ENCODE measurements at places on chromosomes 12 and 14.

DNA sequence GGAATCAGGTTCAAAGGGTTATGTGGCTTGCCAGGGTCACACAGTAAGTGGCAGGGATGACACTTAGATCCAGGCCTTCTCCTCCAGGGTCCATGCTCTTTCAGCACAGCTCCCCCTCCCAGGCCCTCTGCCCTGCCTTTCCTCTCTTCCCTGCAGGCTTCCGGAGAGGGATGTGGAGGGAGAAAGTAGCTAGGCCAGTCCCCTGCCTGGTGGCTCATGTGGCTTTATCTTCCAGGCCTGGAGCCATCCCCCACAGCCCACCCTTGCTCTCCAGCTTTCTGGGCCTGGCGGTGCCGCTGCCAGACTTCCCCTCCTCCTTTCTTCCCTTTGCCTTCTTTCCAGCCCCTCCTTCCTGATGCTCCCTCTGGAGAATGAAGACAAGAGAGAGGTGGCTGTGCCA, 1.7 kb downstream of the PSMB11 start:
- DNase-seq = no peak

DNA sequence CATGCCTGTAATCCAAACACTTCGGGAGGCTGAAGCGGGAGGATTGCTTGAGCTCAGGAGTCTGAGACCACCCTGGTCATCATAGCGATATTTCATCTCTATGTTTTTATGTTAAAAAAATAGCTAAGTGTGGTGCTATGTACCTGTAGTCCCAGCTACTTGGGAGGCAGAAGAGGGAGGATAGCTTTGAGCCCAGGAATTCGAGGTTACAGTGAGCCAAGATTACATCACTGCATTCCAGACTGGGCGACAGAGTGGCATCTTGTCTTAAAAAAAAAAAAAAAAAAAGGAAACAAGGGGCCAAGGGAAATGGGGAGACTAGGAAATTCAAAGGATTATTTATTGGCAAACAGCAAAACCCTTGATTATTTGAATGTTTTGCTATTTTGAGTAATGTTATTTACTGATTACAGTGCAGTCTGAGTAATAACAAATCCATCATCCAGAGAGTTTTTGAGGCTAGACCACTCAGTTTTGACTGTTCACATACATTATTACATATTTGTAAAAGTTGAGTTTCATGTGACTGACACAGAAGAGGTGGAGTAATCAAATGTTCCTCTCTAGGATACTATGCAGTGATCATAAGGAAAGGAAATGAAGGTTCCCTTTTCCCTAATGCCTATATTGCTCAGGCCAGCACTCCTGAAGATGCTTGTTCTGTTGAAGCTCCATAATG, 40.8 kb downstream of the PRKCH start:
- DNase-seq = no peak

DNA sequence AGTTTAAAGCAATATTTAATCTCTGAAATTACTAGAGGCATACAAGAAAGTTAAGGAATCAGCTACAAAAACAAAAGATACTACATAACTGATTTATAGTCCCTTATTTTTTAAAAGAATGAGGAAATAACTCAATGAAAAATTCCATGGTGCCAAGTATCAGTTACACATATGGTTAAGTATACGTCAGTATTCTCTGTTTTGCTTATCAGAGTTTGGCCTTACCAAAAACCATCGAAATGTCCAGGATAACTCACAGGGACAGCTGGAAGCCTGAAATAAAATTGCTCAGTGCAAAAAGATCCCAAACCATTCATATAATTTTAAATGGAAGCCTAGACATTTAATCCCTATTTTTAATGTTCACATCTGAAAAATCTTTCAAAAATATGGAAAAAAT, 3.6 kb downstream of the CFL2 start:
- no peak for DNase-seq

DNA sequence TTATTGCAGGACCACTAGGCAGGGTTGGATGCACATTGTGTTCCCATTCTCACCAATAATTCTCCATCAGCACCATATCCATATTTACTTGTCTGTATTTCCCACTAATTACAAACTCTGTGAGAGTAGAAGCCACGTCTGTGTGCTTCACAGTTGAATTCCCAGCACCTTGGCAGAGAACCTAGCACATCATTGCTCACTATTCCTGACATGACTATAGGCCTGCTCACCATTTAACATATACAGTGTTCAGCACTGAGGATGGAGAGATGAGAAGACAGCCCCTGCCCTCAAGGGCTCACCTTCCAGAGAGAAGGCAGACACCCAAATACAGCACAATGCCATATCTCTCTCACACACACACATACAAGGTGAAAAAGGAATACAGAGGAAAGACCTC, 5.0 kb downstream of the DAD1 start:
- DNase-seq = no peak

DNA sequence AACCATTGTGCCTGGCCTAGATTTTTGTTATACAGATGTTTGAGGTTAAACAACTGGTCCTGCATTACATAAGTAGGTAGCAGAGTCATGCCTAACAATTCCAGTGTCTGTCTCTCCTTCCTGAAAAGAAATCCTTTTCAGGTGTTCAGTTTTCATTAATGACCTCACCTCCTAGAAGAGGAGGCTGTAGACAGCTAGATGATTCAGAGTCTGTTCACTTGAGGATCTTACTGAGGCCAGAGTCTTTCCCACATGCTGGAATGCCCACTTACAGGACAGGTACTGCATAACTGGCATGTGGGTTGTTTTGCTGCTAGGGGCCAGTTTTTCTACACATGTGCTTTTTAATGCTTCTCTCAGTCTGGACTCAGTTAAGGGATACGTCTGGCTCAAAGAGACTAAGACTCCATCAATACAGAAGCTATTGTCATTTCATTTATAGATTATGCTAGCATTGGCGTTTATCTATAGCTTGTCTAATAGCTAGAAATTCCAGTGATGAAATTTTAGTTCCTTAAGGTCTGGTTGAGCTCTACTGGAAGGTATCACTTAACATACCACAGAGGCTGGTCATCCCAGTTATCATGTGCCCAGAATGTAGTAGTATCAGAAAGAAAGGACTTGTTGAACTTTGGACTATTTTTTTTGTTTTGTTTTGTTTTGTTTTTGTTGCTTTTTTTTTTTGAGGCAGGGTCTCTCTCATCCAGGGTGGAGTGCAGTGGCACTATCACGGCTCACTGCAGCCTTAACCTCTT, 206.4 kb downstream of the ERC1 start:
- no peak for DNase-seq

DNA sequence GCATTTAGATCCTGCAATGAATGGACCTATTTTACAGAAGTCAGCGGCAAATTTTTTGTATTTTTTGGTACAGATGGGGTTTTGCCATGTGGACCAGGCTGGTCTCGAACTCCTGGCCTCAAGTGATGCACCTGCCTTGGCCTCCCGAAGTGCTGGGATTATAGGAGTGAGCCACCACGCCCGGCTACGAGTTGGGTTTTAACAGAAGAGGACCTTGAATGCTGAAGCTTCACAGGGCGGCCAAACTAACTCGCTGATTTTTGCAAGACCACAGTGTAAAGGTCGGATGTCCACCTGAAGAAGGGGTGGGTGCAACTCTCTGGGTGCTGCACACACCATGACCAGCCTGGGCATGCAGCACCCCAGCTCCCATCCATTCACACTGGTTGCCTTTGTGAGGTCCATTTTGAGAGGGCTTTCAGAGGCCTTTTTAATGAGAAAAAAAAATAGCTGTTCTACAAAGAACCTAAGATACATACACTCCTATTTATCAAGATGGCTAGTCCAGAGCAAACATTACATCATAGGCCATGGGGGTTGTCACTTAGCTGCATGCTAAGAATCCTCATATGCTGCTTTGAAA, 21.6 kb upstream of the CDK2AP1 start:
- DNase-seq = no peak

DNA sequence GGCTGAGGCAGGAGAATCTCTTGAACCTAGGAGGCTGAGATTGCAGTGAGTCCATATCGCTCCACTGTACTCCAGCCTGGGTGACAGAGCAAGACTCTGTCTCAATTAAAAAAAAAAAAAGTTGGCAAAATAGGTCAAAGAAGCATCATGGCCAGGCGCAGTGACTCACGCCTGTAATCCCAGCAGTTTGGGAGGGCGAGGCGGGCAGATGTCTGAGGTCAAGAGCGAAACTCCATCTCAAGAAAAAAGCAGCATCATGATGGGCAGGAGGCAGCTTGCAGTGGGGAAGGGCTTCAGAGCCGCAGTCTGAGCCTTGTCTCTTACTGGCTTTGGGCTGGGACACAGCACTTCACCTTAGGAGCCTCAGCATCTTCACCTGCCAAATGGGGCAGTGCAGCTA, 21.4 kb downstream of the TEAD4 start:
- no peak for DNase-seq

GRCh38 chr12:101799774-101800173, 31.0 kb downstream of the GNPTAB start:
- no peak for DNase-seq

GRCh38 chr14:99136047-99136400, 136.0 kb downstream of the BCL11B start:
- no peak for DNase-seq

DNA sequence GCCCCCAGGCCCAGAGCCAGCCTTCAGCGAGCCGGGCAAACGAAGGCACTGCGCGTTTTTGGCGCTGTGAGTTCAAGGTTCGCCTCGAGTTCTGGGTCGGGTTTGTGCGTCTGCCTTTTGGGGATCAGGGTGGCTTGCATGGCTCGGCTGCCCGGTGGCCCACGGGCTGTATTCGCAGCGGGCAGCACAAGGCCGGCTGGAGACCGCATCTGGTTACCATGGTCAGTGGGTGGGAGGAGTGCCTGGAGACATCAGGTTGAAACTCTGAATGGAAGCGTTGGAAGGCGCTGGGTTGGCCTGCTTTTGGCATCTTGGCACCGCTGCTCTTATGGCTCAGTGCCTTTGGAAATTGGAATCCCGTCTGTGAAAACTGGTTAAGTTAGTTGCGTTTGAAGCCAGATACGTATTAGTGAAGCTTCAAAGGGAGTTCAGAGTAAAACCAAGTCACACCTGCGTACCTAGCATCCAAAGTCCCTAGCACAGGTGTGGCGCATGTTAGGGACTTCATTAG, 50.9 kb downstream of the SNAPC1 start:
- DNase-seq = no peak

GRCh38 chr12:84159260-84159659, 753.3 kb downstream of the SLC6A15 start:
- no peak for DNase-seq

DNA sequence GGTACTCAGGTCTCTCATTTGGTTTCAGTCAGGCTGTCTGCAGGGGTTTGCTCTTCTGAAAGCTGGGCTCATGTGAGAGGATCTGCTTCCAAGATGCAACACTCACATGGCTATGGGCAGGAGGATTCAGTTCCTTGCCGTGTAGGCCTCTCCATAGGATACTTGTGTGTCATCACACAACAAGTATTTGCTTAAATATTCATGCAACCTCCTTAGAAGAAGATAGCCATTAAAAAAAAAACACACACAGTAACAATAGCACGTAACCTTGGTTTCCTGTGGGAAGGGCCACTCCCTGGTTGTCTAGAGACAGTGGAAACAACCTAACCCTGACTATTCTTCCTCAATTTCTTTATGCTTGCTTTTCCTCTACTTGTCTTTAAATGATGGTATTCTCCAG, 31.8 kb upstream of the CLEC4E start:
- no peak for DNase-seq

DNA sequence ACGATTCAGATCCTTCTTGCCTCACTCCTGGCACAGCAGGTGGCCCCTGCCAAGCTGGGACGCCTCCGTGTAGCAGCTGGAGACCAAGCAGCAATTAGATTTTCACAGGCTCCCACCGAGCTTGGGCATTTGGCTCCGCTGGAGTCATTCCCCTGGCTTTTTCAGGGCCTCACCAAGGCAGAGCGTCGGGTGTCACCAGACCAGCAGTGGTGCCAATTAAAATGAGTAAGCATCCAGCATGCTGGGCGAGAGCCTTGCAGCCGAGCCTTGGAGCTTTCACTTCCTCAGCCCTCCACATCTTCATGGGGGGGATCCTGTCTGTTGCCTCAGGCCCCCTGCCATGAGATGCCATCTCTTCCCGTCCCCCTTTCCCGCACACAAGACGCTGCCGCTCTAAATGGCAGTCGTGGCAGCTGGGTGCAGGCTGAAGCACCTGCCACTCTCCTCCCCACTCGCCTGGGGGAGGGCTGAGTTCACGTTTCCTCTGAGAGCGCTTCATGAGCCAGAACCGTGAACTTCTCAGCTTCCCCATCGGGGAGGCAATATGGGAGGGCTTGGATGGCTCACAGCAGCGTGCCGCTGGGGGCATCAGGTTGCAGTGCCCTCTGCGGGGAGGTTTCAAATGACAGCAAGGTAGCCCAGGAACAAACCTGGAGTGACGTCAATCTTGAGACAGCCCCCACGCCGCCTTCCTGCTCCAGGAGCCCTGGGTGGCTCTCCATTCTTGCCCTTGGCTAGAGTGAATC, 11.7 kb downstream of the TPCN1 start:
- no peak for DNase-seq

DNA sequence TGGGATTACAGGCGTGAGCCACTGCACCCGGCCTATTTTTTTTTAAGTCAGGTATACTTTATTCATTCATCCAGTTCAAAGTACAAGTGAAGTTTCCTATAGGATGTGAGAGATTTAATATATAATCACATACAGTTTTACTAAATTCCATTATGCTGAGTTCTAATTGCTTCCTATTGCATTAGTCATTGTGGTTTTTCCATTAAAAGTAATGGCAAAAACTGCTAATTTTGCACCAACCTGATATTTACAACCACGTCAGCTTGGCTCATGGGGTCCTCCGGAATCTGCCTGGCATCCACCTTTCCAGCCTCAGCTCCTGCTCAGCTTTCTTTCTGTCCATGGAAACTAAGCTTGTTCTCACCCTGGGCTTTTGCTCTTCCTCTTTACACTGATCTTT, 67.0 kb upstream of the CSRP2 start:
- no peak for DNase-seq

DNA sequence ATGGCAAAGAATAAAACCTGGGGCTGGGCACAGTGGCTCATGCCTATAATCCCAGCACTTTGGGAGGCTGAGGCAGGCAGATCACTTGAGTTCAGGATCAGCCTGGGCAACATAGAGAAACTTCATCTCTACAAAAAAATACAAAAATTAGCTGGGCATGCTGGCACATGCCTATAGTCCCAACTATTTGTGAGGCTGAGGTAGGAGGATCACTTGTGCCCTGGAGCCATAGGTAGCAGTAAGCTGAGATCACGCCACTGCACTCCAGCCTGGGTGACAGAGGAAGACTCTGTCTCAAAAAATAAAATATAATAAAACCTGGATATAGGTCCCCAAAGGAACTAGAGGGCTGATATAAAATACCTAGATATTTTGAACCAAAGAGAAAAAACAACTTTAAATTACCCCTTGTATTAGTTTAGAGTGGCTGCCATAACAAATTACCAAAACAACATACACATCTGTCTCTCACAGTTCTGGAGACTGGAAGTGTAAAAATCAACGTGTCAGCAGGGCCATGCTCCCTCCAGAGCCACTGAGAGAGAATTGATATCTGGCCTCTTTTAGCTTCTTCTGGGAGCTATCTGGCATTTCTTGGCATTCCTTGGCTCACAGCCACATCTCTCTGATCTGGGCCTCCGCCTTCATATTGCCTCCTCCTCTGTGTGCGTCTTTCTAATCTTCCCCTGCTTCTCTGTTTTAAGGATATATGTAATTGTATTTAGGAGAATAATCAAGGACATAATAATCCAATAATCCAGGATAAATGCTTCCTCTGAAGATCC, 47.9 kb upstream of the ATF7IP start:
- no peak for DNase-seq

- no peak for DNase-seq
These were observed 63.8 kb downstream of the RIN3 start for GRCh38 chr14:92577321-92577742.

- no peak for DNase-seq
These were observed 71.3 kb downstream of the PTHLH start for GRCh38 chr12:27900920-27901879.
